Nephron progenitor cell (in vitro differentiated cells): ENCODE measurements at places on chromosomes 3 and 15.

DNA sequence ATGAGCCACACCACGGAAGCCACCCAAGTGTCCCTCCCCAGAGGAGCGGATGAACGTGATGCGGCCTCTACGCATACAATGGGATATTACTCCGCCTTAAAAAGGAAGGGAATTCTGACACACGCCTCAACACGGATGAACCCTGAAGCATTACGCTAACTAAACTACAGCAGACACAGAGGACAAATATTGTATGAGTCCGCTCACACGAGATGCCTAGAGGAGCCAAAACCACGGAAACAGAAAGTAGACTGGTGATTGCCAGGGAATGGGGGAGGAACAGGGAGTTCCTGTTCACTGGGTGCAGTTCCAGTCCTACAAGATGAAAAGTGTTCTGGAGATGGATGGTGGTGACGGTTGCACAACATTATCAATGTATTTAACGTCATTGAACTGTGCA, 32.7 kb downstream of the SRGAP3 start:
- no peak for DNase-seq

- no peak for DNase-seq
Measured at GRCh38 chr15:95840004-95840403, 490.5 kb upstream of the NR2F2 start.

- DNase-seq: no peak
Measured at GRCh38 chr3:125231895-125232294, 19.3 kb upstream of the SLC12A8 start.

DNA sequence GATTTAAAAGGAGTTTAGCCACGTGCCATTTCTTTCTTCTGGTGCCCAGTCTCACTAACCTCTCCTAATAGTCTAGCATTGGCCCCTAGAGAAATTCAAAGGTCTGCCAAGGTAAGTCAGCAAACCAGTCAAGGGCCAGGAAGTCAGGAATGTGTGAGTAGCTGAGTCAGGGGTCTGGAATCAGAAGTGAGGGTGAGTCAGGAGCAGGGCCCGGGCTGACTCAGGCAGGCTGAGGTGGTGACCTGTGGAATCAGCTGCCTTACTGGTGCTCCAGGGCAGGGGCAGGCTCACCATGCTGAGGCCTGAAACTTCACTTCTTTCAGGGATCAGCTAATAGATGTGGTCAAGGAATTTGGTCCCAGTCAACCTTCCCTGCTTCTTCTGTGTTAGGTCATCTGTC, 105.8 kb upstream of the MYZAP start:
- no peak for DNase-seq

GRCh38 chr3:52854013-52854412, 19.2 kb upstream of the MUSTN1 start:
- DNase-seq: no peak

- DNase-seq: no peak
Measured at GRCh38 chr15:38427380-38427779, 26.5 kb upstream of the FAM98B start.

DNA sequence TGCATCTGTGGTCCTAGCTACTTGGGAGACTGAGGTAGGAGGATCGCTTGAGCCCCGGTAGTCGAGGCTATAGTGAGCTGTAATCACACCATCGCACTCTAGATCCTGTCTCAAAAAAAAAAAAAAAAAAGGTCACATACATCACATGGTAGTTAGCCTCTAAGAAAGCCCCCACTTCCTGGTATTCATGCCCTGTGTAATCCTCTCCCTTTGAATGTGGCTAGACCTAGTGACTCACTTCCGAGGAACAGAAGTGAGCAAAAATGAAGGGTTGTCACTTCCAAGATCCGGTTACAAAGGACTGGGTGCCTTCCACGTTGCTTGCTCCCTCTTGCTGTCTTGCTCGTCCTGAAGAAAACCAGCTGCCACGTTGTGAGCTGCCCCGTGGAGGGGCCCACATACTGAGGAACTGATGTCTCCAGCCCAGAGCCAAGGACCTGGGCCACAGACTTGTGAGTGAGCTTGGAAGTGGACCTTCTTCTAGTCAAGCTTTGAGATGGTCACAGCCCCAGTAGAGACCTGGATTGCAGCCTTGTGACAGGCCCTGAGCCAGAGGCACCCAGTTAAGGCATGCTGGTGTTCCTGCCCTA, 12.6 kb upstream of the LCTL start:
- DNase-seq: no peak

DNA sequence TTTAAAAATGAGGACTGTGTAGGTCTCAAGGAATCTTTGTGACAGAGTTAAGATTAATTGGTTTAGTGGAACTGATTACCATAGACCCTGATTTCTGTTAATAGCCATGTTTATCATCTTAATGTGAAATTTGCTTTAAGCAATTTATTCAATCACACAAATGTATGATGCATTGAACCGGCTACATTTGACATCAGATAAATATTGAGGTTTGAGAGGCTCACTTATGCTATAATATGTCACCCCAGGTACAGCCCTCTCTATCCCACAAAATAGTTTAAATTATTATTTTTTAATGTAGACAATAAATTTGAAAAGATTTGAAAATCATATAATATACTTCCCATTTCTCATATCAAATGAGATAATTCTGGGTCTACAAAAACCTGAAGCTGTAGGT, 413.3 kb downstream of the NAALADL2 start:
- no peak for DNase-seq

DNA sequence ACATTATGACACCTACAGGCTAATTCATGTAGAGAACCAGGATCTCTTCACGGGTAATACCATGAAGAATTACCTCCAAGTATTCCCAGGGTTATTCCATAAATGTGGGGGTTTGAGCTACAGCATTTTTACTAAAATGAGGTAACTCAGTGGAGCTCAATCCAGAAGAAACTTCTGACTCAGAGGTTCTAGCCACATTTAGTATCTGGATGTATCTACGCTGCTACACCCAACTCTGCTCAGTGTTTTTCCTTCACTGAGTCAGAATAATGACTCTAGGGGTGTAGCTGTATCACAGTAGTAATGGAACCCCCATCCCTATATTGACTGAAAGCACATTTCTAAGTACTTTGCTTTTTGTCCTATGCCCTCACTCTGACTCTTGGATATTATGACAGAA, 52.4 kb downstream of the COPS2 start:
- DNase-seq: no peak

- DNase-seq: no peak
Measured at GRCh38 chr3:64799606-64800005, 111.8 kb upstream of the ADAMTS9 start.

DNA sequence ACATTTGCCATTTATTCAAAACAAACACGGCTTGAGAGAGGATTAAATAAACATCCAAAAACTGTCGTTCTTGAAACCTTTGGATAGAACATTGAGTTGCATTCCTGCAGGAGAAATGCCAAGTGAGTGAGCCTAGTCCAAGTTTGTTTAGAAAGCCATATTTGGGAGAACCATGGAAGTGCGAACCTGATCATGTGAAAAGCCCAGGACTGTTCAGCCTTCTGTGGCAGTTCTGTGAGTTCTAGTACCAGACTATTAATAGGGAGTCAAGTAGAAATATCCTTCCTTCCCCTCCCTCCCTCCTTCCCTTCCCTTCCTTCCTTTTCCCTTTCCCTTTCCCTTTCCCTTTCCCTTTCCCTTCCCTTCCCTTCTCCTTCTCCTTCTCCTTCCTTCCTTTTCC, 470.4 kb downstream of the LPP start:
- DNase-seq: no peak

DNA sequence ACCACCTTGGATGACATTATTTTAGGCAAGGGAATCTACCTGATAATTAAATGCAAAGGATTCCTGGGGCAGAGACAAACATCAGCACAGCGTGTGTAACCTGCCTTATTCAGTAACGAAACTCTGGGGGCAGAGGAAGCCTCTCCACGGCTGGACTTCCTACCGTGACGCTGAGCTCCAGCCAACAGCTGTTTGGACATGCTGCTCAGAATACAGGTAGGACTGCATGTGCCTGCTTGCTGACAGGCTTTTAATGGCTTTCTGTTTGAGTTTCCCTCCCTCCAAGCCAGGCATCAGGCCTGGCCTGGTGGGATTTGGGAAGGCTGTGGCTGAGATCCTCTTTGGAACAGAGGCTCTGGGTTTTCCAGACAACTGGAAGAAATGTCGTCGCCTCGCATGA, 150.6 kb downstream of the ADAMTS17 start:
- DNase-seq: no peak

DNA sequence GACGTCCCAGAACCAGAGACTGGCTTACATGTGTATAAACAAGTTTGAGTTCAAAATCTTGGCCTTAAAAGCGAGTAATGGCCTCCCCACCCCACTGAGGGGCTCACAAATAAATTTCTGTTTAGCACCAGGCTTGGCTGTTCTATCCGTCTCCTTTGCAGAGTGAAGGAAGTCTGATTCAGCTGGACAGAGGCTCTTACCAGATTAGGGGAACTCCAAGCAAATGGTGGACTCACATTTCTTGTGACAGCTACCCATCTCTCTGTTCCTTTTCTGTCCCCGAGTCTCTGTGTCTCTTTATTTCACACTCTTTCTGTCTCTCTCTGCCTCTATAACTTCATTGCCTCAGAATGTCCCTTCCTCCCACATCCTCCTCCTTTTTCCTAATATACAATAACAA, 62.7 kb downstream of the DGKG start:
- DNase-seq: no peak

DNA sequence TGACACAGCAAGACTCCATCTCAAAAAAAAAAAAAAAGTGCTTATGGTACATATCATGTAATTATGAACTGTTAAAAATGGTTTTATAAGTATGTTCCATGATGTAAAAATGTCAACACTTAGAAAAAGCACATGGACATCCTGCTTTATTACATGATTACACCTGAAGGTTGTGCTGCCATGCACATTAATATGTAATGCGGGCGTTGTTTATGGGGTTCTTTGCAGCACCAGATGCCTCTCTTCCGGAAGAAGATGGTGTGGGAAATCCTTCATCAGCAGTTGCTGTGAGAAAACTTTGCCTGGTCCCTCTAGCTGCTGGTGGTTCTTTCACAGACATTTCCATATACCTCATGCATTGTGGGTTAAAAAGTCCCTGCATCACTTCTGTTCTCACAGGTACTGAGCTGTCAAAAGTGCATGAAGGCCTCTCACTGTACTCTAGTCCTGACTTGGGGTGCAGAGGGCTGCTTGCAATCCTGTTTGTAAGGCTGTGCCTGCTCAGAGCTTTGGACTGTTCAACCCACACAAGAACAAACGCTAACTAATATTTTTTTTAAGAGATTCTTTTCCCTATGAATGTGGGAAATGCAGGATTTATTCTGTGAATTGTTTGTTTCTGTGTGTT, 43.6 kb downstream of the SENP2 start:
- no peak for DNase-seq

DNA sequence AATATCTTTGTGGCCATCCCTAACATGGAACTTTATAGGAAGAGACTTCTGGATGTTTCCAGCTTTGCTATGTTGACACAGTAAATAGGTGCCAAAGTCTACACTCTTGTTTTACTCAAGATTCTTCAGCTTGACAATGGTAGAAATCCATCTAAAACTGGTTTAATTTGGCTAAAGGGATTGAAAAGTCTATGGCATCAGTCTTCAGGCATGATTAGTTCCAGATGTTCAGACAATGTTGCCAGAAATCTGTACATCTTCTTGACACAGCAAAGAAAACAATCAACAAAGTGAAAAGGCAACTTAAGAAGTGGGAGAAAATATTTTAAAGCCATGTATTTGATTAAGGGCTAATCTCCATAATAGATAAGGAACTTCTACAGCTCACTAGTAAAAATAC, 130.5 kb downstream of the LRRC3B start:
- DNase-seq: no peak

DNA sequence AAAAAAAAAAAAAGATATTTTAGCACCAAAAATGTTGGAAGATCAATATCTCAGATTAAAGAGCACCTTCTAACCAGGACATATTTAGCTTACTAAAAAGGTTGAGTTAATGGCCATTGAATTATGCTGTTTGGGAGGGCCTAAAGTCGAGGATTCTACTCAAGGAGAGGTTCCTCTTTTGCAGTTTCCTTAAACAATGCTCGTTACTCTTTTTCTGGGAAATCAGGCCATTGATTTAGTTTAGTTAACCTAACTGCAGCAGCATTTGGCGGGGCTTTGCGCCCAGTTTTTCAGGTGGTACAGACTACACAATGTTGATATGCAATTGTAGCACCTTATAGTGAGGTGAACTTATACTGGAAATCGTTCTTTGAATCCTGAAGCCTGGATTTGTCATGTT, 6.8 kb downstream of the ABHD2 start:
- no peak for DNase-seq

DNA sequence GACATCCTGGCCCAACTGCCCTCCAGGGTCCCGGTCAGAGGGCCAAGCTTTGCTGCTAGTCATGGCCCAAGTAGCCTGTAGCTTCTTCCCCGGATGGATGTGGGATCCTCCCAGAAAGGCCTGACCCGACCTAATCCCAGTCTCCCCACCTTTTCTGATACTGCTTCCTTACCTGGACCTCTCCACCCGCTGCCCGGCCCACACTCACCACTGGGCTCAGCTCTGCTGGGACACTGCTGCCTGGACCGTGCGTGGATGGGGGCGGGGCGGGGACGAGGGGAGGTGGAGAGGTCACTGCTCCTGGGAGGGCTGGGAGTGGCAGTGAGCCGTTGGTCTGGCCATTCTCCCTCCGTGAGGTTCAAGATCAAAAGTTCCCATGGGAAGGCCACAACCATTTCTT, 40.3 kb upstream of the FURIN start:
- no peak for DNase-seq

DNA sequence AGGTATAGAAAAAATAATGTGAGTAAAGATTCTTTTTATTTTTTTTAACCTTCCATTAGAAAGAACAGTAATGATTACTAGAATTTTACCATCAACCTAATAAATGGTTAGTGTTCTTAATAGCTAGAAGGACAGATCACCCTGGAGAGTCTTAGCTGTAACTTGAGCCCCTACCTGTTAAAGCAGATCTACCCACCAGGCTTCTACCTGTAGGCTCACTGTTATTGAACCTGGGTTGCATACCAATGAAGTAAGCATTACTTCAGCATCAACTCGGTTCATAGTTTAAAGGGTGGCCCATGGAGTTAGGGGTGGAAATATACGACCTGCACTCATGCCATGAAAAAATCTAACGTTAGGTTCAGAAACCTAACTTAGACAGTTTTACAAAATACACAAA, 280.4 kb downstream of the BBX start:
- DNase-seq: no peak

DNA sequence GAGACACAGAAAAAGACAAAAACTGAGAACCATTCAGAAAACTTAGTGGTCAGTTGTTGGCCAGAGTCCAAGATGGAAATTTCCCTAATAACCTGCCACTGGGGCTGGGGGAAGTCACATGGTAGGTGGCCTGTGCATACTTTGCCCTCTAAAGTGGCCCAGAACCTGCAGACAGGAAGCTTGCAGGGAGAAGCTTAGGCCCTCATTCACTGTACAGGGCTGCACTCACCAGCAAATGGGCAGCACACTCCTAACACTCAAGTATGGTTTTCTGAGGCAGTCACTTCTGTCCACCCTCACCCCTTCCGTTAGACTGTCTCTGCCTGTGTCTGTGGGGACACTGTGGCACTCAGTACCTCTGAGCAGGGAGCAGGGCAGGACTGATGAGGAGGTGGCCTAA, 14.5 kb upstream of the RNU6-1 start:
- DNase-seq: no peak
